A549 (cell line): ENCODE measurements at places on chromosomes 1 and 21.

- DNase-seq = no peak
Observed at GRCh38 chr1:178639326-178639725, 85.7 kb upstream of the RALGPS2 start.

DNA sequence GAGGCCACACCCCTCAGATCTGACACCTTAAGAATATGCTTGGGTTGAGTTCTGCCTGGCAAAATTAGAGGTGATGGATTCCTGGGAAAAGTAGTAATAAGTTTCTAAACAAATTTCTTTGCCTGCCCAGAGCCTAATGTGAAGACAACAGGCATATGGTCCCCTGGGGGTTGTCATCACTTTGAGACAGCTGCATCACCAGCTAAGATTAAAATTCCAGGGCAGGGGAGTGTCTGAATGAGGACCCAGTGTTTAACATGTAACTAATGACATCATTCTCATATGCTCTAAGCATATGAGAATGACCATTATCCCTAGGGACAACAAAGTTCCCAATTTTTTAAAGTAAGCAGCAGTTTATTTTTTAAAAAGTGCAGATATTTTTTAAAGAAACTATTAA is 432.2 kb downstream of the PCP4 start:
- no peak for DNase-seq

- DNase-seq = peak; percentile 97
Observed at GRCh38 chr1:230084408-230085177, 17.6 kb downstream of the GALNT2 start.

- DNase-seq = no peak
Observed at GRCh38 chr1:94866164-94866807, 46.1 kb downstream of the SLC44A3 start.

DNA sequence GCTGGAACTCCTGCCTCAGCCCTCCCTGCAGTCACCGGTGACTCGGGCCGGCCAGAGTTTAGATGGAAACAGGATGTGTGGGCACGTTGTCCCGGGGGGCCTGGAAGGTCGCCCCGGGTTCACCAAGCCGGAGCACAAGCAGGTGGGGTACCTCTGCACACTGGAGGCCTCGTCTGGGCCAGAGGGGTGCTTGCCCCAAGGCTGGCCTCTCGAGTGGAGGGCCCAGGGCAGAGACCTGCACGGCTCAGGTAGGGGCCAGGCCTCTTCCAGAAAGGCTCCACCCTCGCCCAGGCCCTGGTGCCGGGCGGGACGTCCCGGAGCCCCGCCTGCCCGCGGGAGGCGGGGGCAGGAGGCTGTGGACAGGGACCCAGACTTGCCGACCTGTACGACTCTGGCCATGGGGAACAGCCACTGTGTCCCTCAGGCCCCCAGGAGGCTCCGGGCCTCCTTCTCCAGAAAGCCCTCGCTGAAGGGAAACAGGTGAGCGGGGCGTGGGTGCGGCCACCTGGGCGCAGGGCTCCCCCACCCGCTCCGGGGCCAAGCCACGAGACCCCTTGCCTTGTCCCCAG is at the start of gene PLEKHN1:
Gene PLEKHN1, plus strand, starts transcription at position 348 of the 569 bp plus-strand sequence. Its CDS starts 50 bp downstream, at position 398.
- peak; percentile 59 for DNase-seq
